ENCODE measurements at places on chromosomes 4 and X. TPM values are rescaled to one million over a fixed set of nuclear protein-coding genes. Genes with fewer than 3 reads are reported as not detected.

IL15 gene
- total RNA-seq: 3.6 TPM

IQCM gene
- not detected for total RNA-seq

FHDC1 gene
- under 0.01 TPM for total RNA-seq

IL21 gene
- not detected for total RNA-seq

SH3RF1 gene
- total RNA-seq: 11.1 TPM

GEMIN8 gene
- total RNA-seq: 16.0 TPM

SCARB2 gene
- total RNA-seq: 149 TPM

Data from bladder microvascular endothelial cell (primary cell).